ENCODE measurements at places on chromosomes 3 and 15. TPM values are rescaled to one million over a fixed set of nuclear protein-coding genes. Genes with fewer than 3 reads are reported as not detected.

DNA sequence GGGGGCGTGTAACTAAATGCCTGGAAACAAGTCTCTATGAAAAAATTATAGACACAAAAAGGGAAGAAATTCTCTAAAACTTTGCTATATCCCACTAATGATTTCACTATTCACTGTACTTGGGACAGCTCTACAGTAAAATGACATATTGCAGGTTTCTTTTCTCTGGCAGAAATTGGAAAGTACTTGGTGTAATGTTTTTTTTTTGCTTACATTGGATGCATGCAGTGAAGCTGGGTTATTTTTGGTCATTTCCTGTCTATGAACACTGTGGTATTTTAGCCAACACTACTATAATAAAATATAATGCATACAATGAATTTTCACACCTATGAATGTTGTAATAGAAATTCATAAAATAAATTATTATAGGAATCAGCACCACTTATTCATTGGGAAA, 109.7 kb downstream of the LRRC49 start:
- no peaks in the 10 kb centered on the region for H3K4me1 ChIP-seq
- H3K27me3 ChIP-seq: no peaks in the 10 kb centered on the region
- H3K36me3 ChIP-seq: no peaks in the 10 kb centered on the region
- no peak overlapping the region for H3K4me3 ChIP-seq
- DNase-seq: no peak

DNA sequence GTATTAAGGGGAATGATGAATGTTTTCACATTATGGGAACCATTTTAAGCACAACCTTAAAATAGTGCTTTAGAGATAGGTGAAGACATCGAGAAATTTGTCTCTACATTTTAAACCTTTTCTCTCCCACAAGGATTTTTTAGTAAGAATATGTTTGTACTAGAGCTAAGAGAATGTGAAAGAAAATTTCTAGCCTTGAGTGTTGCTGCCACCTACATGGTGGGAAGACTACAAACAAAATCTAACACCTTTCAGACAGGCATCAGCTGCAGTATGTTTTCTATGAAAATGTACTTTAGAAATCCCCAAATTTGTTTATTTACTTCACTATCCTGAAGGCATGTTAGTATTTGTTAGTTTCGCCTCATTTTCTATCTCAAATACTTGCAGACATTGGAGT, 247.4 kb downstream of the WDR72 start:
- no peaks in the 10 kb centered on the region for H3K4me1 ChIP-seq
- no peaks in the 10 kb centered on the region for H3K27me3 ChIP-seq
- H3K4me3 ChIP-seq: no peak overlapping the region
- no peaks in the 10 kb centered on the region for H3K36me3 ChIP-seq
- DNase-seq: no peak

- H3K27ac ChIP-seq: no peak overlapping the region
- H3K27me3 ChIP-seq: no peaks in the 10 kb centered on the region
- no peaks in the 10 kb centered on the region for H3K36me3 ChIP-seq
- H3K4me3 ChIP-seq: no peak overlapping the region
- DNase-seq: no peak
- H3K4me1 ChIP-seq: no peaks in the 10 kb centered on the region
Observed at GRCh38 chr15:61501815-61502389, 272.8 kb upstream of the RORA start.

The PAK6 gene
- total RNA-seq: 1.7 TPM

The SOX14 gene
- not detected for total RNA-seq
